ENCODE measurements at places on chromosomes 5 and 9.

DNA sequence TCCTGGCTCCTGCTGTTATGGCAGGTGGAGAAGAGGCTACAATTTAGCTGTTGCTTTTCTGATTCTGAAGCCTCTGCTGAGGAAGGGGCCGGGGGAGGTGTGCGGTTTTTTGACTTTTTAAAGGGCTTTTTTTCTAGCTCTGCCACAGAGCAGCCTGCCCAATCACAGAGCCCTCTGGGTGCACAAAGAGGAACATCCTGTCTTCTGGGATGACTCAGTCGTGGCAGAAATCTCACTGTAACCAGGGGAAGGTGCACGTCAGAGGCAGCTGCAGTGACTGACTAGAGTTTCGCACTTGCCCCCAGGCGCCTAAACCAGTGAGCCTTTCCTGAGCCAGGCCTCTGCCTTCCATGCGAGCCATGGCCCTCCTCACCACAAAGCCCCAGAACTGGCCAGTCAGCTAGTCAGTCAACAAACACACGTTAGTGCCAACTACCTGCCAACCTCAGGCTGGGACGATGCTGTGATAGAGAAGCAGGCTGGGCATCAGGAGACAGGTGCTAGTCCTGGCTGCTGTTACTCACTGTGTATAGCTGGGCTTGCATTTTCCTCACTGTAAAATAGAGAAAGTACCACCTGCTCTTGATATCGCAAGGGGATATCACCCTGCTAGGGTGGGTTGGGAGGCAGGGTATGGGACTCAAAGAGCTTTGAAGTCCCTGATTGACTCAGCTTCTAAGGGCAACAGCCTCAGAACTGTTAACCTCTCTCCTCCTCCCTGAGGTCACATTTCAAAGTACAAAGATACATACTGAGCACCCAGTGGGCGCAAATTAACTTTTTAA is 2.2 kb downstream of the AKNA start:
- DNase-seq: peak; percentile 55

- peak; percentile 30 for DNase-seq
Observed at GRCh38 chr5:14399054-14399692, 182.4 kb upstream of the OTULINL start.

DNA sequence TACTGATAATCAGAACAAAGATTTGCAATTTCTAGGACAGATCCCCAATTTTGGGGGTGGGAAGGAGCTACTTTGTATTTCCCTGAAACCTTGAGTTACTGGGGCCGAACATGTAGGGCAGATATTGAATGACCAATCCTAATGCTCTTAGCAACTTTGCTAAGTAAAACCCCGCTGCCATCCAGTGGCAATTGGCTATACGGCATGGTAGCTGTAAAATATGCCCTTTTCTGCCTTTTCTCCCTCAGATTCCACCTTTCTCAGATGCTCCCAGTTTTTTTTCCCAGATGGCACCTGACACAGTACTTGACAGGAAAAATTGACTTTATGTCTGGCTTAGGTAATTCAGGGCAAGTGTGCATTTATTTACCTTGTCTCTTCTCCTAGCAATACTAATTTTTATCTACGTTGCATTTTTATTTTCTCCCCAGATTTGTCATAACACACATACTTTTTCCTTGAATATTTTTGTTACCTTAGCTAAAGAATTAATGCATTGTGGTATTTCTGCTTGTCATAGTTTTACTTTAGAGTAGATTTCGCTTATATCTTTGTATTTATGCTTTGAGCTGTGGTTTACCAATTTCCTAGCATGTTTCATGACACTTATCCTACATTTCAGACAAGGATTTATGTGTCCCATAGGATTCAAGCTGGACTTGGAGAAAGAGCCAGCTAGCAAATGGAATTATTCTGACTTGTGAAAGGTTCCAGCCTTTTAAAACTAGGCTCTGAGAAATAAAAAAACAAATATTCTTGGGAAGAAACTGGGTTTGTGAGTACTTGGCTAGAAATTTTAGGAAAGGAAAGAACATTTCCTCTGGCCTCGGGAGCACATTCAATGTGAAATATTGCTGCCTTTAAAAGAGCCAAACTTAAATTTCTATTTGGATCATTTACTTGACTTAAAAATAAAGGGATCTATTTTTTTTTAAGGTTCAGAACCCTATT is 37.4 kb downstream of the PIK3R1 start:
- DNase-seq: no peak

DNA sequence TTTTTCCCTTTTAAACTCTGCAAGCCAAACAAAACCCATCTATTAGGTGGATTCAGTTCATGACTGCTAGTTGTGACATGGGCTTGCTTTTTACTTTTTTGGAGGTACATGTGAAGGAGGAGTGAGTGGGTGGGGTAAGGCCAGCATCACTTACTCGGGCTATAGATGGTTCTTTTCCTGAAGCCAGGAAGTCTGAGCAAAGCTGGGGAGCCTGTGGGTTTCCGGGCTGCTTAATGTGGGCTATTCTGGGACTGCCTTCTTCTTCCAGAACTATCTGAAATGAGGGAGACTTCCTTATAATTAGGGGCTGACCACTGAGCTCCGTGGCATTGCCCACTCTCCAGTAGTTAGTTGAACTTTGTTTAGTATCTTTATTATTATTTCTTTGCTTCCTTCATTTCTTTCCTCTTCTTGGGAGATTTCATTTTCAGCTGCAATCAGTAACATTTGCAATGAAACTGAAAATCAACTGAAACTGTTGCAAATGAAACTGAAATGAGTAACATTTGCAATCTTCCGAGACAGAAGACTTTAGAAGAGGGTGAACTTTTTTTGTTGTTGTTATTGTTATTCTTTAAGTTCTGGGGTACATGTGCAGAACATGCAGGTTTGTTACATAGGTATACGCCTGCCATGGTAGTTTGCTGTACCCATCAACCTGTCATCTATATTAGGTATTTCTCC is 204.9 kb downstream of the LRRC70 start:
- no peak for DNase-seq

GRCh38 chr5:135076801-135077200 is 42.8 kb upstream of the PITX1 start:
- no peak for DNase-seq

- DNase-seq: no peak
Observed at GRCh38 chr9:84947412-84947972, 278.0 kb downstream of the NTRK2 start.

- DNase-seq: no peak
Observed at GRCh38 chr5:151139015-151139414, 18.6 kb downstream of the ANXA6 start.

GRCh38 chr9:84331119-84331809 is 9.3 kb downstream of the SLC28A3 start:
- no peak for DNase-seq

DNA sequence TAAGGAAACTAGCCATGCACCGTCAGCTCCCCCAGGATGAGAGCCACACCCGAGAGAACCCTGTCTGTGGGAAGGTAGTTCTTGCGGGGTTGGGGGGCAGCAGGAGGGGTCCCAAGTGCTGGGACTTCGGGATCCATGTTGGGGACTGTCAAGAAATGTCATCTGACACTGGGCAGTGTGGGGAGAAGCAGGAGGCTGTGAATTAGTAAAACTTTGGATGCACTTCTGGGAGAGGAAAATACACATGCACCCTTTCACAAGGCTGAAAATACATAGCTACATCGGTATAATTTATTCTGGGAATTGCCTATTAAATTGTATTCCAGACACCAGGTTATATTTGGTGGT is 109.6 kb upstream of the RPS23 start:
- no peak for DNase-seq

DNA sequence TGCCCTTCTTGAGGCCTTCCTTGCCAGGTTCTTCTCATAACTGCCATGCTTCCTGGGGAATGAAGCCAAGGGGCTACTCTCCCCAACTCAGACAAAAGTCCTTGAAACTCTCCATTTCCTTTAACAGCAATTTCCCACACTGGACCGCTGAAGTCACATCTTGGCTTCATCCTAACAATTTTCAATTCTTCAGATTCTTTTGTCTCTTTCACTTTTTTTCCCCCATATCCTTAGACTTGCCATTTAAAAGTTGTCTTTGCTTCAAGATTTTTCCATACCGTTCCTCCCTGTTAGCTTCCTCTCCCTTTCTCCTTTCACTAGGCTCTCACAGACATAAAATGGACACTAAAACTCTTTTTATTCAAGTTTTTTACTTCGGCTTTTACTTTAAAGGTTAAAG is 93.1 kb upstream of the ITGA1 start:
- DNase-seq: no peak

GRCh38 chr5:156912869-156913268 is 50.2 kb downstream of the TIMD4 start:
- no peak for DNase-seq

- DNase-seq: no peak
Observed at GRCh38 chr9:72779614-72780013, 173.2 kb downstream of the ALDH1A1 start.

DNA sequence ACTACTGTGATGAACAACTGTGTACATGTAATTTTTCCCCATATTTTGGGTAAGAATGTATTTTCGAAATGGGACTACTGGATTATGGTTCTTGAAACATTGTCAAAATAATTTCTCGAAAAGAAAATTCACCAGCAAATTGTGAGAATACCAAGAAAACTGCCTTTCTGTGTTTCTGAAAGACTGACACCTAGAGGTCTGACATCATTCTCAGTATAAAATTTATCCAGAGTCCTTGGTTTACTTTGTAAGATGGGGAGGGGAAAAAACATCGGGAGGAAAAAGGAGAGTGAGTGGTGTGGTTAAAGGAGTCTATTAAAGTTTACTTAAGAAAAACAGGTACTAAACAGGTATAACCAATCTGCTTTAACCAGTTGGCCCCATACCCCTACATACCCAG is 149.2 kb downstream of the CEP120 start:
- no peak for DNase-seq

DNA sequence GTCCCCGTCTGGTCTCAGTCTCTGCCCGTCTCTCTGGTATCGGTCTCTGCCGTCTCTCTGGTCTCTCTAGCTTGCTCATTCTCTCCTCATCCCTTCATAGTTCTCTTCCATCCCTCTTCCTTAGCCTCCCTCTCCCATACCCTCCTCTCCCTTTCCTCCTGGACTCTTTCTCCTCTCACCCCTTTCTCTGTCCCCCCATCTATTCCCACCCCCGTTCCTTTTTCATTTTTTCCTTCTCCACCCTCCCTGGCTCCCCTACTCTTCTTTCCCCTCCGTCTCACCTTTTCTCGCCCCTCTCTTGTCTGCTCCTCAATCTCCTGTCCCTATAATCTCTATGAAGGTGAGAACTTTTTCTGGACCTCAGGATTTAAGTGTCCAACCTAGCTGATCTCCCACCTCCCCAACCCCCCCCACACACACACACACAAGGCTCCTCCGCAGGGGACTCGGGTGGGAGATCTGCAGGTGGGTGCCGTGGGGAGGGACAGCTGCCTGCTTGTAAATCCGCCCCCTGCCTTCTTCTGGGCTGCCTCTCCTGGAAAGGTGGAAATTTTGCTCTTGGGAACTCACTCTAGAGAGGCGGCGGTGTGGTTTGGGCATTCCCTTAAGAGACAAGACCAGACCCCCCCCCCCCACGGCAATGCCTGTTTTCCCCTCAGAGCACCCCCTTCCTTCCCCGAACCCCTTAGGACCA is 953 bp downstream of the UBE2QL1 start:
- no peak for DNase-seq

DNA sequence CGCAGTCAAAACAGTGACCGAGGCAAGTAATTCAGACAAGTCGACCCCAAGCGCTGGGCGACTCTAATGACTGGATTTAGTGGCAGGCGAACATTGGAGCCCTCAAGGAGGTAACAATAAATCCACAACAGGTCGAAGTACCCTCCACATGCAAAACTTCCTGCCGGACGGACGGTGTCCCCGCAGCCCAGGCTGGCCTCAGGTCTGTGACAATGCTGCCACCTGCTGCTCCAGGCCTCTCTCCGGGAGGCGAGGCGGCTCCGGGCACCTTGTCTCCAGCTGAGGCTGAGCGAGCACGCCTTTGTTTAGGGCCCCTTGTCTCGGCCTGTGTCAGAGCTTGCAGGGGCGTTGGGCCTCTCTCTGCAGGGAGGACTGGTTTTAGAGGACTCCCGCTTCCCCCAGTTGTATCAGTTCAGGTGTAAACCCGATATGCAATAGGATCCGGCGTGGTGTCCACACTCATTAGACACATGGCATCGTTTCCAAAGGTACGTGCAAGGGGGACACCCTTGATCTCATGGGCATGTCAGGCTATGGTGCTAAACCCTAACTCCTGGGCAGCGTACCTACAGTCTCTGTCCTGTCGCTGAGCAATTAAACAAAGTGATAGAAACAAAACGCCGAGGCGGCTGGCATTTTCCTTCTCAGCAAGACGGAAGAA is 628.0 kb upstream of the ADAMTS16 start:
- DNase-seq: no peak

DNA sequence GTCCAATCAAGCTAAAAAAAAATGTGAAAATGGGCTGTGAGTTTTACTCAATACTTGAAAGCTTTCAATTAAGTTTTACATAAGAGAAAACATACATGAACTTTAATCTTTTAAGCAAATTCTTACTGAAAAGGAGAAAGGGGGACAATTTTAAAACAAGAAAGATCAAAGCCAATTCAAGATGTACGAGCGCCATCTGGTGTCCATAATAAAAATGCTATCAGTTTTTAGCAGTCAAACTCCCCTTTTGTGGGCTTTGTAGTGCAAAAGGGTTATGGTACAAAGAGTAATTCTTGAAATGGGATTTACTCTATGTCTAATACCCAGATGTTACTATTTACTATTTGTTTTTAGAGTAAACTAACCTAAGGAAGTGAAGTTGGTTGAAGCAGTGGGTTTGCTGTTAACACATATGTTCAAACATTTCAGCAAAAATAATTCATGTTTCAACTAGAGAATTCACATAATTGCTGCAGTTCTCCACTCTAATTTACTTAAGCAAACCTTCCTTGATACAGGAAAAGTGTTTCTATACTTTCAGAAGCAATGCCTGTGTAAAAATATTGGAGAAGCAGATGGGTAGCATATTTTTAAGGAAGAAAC is 228.2 kb upstream of the TYRP1 start:
- no peak for DNase-seq

DNA sequence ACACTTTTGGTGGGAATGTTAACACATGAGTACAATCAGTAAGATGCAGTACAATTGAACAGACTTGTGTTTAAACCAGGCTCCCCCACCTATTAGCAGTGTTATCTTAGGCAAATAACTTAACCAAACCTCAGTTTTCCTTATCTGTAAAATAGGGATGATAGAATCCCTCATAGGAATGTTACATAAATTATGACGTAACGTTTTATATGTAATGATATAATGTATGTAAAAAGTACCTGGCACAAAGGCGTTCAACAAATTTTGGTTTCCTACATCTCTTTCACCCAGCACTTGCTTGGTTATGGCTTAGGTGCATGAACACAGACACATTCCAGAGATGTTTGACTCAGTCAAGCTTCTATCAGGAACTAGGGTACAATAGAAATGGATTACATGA is 26.7 kb upstream of the IL33 start:
- DNase-seq: no peak

GRCh38 chr9:94591876-94592275 is 1.7 kb downstream of the FBP2 start:
- DNase-seq: no peak

GRCh38 chr5:116739571-116739970 is 164.9 kb upstream of the SEMA6A start:
- DNase-seq: no peak
